Activated T-cell treated with anti-CD3 and anti-CD28 coated beads, Interleukin-2, amount 50 U/mL, for 48 hours (primary cell): ENCODE measurements at places on chromosomes 12 and 14.

- no peak for DNase-seq
Measured at GRCh38 chr14:85247071-85247470, 282.9 kb upstream of the FLRT2 start.

DNA sequence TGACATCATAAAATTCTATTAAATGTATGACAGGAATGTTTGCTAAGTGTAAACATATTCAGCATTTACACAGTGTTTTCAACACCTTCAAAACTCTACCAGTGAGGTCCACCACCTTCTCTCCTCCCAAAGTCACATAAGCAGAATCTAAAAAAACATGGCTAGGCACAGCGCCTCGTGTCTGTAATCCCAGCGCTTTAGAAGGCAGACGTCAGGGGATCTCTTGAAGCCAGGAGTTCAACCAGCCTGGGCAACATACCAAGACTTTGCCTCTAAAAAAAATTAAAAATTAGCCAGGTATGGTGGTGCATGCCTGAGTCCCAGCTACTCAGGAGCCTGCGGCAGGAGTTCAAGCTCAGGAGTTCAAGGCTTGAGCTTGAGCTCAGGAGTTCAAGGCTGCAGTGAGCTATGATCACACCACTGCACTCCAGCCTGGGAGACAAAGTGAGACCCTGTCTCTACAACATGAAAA, 30.0 kb downstream of the NUMB start:
- no peak for DNase-seq

DNA sequence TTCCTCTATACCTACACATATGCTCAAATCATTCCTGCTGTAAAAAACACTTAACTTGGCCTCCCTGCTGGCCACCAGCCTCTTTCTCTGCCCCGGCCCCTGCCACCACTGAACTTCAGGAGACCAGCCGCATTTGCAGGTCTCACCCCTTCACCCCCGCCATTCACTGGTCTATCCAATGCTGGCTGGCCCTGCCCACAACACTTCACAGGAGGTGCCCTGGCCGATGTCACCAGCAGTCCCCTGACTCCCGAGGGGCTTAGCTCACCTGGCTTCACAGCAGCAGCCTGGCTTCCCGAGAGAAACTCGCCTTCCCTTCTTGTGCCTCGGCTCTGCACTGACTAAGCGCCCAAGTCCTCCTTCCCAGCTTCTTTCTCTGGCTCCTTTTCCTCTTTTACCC, 7.5 kb downstream of the AK7 start:
- no peak for DNase-seq

DNA sequence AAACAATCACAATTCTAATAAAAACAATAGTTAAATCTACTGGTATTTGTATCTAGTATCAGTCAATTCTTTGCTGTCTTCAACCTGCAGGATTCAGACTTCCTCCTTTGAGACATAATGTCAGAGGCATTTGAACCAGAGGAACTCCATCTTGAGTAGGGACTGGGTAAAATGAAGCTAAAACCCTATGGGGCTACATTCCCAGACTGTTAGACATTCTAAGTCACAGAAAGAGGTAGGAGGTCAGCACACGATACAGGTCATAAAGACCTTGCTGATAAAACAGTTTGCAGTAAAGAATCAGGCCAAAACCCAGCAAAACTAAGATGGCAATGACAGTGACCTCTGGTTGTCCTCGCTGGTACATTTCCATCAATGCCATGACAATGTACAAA, 48.2 kb upstream of the MAP3K9 start:
- no peak for DNase-seq

GRCh38 chr12:132427174-132427768, 62.7 kb upstream of the FBRSL1 start:
- DNase-seq, result no peak

- DNase-seq, result no peak
Measured at GRCh38 chr14:86430853-86431252, 900.9 kb downstream of the FLRT2 start.

GRCh38 chr12:104863296-104863948, 94.7 kb downstream of the SLC41A2 start:
- DNase-seq, result no peak

DNA sequence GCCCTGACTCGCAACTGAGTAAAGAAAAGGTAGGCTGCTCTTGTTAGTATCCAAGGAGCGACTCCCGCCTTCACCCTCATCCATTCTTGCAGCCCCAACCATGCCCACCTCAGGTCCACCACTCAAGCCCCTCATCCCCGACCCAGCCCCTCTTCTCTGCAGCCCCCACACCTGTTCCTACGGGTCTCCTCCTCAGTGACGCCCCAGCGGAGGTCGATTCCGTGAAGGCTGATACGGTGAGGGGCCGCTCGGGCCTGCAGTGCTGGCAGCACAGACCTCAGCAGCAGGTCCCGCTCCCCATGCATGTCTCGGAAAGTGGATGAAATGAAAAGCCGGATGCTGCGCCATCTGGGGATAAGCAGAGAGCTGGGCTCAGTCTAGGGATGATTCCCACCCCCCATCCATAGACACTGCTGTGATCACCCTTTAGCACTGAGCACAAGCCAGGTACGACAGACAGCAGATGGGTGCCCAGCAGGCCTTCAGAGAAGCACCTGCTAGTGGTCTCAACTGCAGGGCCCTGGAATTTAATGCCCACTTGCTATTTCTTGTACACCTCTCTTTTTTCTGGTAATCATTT, 26.9 kb downstream of the TEP1 start:
- DNase-seq, result no peak

- DNase-seq, result no peak
Measured at GRCh38 chr12:95205016-95205624, 12.1 kb downstream of the FGD6 start.

DNA sequence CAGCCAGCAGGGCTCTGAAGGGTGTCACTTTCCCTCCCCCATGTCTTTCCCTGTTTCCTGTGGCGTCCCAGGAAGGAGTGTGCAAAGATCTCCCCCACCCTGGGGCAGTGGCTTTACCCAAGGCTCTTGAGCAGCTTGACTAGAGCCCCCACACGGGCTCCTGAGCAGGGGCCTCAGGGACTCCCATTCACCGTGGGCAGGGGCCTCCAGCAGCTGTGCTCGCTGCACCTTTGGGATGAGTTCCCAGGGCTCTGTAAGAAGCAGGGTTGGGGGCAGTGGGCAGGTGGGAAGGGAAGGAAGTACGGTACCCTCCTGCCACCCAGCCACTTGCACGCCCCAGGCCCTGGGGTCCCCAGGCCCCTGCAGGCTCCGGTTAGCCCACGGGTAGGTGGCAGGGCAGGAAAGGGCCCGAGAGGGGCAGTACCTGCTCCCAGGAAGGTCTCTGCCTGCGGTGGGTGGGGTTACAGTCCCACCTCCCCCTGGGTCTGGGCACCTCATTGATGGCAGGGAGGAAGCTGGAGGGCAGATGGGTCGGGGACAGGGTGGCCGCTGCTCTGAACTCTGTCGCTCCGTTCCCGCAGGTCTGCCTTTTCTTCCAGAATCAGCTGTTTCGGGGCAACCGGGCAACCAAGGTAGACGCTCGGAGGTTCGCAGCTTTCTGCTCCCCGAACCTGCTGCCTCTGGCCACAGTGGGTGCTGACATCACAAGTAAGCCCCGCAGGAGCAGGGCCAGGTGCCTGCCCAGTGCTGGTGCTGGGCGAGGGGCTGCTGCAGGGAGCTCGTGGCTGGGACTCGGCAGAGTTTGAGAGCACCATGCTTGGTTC, 13.0 kb downstream of the ASPG start:
- DNase-seq, result no peak

DNA sequence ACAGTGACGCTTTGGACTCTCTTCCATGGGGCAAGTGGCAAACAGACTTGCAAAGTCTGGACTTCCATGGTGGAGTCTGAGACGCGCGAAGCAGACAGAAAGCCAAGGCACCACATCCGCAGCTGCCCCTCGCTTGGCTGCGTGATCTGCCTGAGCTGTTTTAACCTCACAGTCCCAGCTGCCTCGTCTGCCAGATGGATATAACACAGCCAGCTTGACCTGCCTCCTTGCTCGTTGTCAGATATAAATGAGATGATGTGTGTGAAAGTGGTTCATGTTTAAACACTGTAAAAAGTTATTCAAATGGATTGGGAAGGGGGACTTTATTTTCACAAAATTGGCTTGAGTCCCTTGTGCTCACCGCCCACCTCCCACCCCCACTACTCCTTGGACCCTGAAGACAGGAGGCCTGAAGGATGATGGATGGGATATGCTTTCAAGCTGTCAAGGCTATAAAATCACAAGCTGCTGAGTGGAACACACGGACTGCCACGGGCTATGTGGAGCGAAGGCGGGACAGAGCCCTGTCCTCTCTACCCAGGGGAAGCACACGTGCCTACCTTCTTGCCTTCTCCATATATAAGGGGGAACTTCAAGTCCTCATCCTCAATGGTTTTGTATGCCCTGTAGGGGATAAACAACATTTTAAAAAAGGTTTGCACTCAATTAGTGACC, 226.9 kb downstream of the MON2 start:
- DNase-seq, result no peak

DNA sequence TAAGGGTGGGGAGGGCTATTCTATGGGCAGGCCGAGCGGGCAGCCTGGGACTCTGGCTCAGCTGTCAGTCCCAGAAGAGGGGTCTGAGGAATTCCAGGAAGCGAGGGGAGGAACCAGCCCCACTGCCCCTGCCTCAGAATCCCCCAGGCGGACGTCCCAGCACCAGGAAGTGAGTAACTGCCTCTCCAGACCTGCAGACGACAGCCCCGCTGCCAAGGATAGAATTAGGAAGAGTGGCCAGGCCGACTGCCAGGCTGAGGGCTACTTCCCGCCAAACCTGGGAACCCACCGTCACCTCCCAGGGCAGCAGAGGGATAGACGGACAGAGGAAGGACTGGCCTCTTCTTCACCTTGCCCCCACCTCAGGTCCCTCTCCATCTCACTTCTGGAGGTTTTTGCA, 6.7 kb upstream of the BDKRB2 start:
- no peak for DNase-seq

- no peak for DNase-seq
Measured at GRCh38 chr12:124700810-124701592, 133.6 kb upstream of the NCOR2 start.

- DNase-seq, result no peak
Measured at GRCh38 chr12:70469221-70469820, 103.2 kb downstream of the KCNMB4 start.

GRCh38 chr14:81771651-81772275, 238.1 kb upstream of the SEL1L start:
- no peak for DNase-seq

GRCh38 chr14:79551523-79551922, 659.8 kb downstream of the DIO2 start:
- no peak for DNase-seq

GRCh38 chr14:82354126-82354525, 820.5 kb upstream of the SEL1L start:
- no peak for DNase-seq

DNA sequence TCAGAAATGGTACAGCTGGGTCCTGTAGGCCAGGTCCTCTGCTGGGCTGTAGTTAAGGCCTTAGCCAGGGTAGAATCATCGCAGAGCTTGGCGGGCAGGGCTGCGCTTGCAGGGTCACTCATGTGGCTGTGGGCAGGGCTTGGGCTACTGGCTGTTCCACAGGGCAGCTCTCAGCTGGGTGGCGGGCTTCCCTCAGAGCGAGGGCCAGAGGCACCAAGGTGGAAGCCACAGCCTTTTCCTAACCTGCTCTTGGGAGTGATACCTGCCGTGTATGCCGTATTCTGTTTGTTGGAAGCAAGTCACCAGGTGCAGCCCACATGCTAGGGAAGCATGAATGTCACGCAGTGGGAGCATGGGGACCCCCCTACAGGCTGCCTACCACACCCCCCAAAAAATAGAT, 69.8 kb upstream of the RIN3 start:
- no peak for DNase-seq

DNA sequence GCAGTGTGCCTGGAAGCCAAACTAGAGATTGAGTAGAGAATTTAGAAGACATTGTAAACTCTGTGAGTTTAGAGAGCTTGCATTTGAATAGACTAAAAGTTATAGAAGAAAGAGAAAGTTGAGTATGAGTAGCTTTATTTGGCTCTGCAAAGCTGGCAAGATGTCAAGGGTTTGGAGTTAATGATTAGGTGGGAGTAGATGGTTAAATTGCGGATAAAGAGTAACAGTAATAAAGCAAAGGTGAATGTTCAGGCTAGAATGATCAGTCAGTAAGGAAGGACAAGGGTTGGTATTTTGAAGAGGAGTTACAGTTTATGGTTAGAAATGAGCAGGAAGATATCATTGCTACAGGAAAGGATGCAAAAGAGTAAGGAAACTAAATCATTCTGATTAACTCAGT, 5.2 kb downstream of the PPM1A start:
- DNase-seq, result no peak

DNA sequence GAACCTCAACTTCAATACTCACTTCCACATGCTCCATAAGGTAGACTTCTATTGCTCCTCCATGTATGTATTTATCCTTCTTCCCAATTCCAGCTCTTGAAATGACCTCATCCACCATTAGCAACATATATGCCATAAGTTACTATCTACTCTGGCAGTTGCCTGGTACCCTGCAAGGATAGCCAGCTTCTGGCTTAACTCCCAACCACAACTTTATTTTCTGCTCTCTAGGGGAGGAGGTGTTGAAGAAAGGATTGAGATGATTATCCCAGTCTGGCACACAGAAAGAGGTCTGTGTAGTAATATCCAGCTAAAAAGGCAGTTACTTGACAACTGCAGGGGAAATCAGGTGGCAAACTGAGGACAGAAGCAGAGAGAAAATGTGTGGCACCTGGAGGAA, 71.5 kb upstream of the MDM1 start:
- no peak for DNase-seq

DNA sequence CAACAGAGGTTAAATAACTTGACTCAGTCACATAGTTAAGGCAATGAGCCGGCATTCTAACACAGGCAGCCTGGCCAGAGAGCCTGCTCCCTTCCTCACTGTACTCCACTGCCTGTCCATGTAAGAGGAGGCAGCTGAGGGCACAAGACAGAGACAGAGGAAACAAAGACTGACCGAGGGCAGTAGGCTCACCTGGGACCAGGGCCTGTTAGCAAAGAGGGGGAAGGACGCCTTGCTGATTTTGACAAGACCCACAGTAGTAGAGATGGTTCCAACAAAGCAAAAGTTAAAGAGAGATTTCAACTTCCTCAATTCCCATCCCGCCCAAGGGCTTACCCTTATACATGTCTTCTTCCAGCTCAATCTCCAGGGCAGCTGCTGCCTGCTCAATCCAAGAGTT, 26.5 kb downstream of the OTUB2 start:
- peak; percentile 11 for DNase-seq

GRCh38 chr12:1977109-1977508, 27.1 kb downstream of the DCP1B start:
- no peak for DNase-seq

- no peak for DNase-seq
Measured at GRCh38 chr14:58291646-58292045, 6.7 kb upstream of the ARID4A start.

GRCh38 chr12:14873440-14874185, 12.0 kb downstream of the MGP start:
- no peak for DNase-seq

DNA sequence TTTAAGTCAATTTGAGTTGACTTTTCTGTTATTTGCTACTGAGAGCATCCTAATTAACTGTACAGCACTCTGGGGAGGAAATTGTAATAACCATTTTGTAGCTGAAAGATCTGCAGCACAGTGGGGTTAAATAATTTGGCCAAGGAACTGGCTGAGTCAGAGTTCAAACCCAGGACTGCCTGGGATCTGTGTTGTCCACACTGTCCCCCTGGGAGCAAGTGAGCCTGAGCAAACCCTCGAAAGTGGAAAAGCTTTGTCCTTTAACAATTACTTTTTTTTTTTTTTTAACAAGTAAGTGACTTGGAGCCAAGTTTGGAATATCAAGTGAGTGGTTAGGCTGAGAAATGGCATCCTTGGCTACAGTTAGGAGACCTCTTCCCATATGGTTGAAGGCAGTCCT, 247.2 kb upstream of the CCDC196 start:
- DNase-seq, result no peak
